ENCODE measurements at places on chromosomes 1 and 21.
A peak's percentile ranks its signal among the peaks of the same experiment; 100 is the strongest.

- no peak for DNase-seq
Observed at GRCh38 chr1:208829595-208829994, 585.4 kb upstream of the PLXNA2 start.

DNA sequence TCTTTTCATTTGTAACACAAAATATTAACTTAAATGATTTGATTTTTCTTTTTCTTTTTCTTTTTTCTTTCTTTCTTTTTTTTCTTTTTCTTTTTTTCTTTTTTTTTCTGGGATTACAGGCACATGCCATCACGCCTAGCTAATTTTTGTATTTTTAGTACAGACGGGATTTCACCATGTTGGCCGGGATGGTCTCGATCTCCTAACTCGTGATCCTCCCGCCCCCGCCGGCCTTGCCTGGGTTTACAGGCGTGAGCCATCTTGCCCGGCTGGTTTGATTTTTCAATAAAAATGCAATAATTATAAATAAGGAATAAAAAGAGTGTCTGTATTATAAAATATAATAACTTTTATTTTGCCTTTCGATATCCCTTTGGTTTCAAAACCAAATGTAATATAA, 146.7 kb upstream of the RGS18 start:
- no peak for DNase-seq

DNA sequence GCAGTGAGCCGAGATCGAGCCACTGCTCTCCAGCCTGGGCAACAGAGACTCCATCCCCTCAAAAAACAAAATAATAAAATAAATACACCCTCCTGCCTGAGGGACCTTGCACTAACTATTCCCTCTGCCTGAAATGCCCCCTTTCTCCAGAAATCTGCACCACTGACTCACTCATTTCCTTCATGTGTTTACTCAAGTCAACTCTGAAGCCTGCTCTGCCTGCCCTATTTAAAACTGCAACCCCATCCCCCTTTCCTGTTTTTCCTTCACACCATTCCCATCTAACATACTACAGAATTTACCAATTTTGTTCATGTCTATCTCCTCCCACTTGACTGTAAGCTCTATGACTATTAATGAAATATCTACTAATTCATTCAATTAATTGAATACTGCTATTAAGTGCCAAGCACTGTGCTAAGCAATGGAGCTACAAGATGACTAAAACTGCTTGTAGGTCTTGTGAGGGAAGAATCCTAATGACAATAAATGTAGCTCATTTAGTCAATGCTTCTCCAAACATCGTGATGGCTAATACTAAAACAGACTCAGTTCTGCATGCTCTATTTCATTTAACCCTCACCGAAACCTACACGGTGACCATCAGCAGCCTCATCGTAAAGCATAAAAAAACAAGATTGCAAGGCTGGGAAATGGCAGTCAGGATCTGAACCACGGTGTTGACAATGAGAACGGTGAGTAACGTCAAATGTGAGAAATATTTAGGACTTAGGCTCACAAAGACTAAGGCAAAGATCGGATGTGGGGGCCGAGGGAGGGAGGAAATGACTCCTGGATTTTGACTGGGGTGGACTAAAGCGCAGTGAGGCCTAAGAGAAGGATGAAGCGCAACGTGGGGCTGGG, 749 bp upstream of the TMEM39B start:
- DNase-seq: no peak

DNA sequence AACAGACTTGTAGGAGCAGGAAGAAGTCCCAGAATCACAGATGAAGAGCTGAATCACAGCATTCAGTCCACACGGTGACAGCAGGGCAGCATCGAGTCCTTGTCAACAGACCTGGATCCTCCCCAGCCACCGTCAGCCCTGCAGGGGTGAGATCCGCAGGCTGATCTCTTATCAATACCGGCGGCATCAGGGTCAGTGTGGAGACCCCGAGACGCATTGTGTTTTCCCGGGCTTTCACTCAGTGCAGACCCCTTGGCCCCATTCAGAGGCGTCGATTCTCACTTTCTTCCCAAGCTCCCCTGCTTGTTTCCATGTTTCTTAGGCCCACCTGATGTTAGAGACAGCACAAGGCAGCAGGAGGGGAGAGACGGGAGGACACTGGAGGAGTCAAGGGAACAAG, 609.6 kb downstream of the PTPRU start:
- DNase-seq: no peak

DNA sequence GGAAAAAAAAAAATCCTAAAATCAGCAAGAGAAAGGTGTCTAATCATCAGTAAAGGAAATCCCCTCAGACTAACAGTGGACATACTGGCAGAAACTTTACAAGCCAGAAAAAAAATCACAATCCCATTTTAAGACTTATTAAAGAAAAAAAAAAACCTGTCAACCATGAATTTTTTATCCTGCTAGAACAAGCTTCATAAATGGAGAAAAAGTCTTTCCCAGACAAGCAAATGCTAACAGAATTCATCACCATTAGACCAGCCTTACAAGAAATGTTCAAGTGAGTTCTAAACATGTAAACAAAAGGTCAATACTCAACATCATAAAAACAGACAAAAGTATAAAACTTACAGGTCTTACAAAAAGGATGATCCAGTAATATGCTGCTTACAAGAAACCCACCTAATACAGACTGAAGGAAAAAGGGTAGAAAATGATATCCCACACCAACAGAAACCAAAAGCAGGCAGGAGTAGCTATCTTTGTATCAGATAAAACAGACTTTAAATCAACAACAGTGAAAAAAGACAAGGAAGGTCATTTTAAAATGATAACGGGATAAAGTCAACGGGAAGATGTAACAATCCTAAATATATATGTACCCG, 129.6 kb downstream of the EVI5 start:
- DNase-seq: no peak

DNA sequence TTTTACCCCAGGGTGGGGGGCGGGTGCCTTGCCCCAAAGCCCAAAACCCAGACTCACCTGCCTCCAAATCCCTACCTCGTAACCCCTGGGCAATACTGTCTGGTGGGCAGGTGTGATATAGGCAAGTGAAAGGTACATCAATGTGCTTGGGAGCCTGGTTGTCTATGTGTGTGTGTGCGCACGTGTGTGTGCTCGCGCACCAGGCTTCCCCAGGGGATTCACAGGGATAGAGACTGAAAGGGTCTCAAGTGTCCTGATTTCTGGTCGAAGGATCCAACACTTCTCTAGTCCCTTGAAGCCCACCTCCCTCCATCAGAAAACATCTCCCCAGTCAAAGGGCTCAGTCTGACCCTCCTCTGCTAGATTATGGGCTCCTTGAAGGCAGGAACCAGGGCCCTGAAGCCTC, 28.9 kb upstream of the EPB41 start:
- no peak for DNase-seq

DNA sequence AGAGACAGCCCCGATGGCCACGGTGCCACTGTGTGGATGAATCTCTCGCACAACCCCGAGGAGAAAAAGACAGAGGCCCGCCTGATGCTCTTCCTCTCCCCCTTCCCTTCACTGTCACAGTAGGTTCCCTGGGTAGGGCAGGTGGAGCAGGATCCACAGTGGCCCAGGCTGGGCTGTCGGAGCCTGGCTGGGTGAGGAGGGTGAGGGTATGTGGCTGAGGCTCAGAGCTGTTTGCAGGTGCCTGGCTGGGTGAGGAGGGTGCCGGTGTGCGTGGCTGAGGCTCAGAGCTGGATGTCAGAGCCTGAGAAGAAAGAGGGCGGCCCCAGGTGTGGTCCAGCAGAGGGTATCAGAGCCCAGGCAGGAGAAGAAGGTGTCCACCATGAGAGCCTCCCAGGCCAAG, 2.7 kb downstream of the CFAP74 start:
- peak; percentile 50 for DNase-seq

- no peak for DNase-seq
Observed at GRCh38 chr1:61056573-61057439, 25.6 kb upstream of the NFIA start.

DNA sequence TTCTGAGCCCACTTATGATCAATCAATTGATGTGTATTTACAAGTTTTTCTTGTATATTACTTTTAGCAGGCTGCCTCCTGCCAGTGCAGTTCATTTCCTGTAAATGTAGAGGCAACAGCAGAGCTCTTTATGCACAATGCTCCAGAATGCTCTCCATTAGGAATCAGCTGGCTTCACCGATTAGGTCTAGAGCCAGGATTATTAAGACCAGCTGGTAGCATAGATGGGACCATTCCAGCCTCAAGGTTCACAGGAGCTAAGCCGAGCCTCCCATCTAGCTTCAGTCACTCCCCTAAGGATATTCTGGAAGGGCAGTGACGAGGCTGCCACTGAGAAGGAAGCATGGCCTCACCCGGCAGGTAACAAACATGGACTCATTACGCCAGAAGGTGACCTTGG, 36.8 kb downstream of the DHRS3 start:
- no peak for DNase-seq

DNA sequence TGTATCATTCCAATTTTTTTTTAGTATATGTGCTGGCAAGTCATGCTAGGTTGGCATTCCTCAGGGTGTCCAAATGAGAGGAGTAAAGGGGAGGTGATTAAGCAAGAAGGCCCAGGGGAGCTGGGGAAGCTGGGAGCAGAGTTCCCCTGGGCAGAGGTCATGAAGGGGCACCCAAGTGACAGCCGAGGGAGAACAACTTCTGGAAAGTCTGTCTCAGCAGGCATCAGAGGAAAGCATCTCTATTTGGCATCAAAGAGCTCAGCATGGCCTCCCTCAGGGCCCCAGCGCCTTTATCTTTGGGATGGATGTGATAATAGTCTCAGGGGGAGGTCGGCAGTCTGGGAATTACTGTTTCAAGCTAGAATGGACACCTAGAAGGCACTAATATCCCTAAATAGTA, 5.0 kb upstream of the ENO1 start:
- DNase-seq: no peak

GRCh38 chr1:67611846-67612245, 73.2 kb upstream of the GADD45A start:
- DNase-seq: no peak

- no peak for DNase-seq
Observed at GRCh38 chr1:116345843-116346242, 27.2 kb upstream of the ATP1A1 start.

- no peak for DNase-seq
Observed at GRCh38 chr1:223738465-223739365, 26.4 kb downstream of the CAPN2 start.

- no peak for DNase-seq
Observed at GRCh38 chr1:53393325-53393792, 65.5 kb upstream of the LRP8 start.

GRCh38 chr1:229158341-229158921, 112.5 kb upstream of the RAB4A start:
- no peak for DNase-seq

DNA sequence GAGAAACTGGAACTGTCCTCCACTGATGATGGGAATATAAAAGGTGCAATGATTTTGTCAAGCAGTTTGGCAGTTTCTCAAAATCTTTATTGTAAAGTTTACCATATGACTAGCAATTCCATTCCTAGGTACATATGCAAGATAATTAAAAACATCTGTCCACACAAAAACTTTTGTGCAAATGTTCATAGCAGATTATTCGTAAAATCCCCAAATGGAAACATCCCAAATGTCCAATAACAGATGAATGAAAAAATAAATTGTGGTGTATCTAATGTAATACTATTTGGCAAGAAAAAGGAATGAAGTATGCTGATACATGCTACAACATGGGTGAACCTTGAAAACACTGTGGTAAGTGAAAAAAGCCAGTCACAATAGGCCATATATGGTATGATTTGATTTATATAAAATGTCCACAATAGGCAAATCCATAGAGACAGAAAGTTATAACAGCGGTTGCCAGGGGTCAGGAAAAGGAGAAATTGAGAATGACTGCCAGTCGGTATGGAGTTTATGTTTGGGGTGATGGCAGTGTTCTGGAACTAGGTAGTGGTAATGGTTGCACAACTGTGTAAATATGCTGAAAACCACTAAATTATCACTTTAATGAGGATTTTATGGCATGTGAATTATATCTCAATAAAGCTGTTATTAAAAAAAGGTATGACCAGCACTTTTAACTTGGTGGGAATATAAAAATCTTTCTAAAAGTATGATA, 81.7 kb upstream of the BEND5 start:
- no peak for DNase-seq

GRCh38 chr21:34004974-34005373, 68.4 kb upstream of the MRPS6 start:
- no peak for DNase-seq

GRCh38 chr1:40977716-40978115, 1.8 kb upstream of the CTPS1 start:
- no peak for DNase-seq

GRCh38 chr1:53918343-53918742, 24.4 kb downstream of the DIO1 start:
- no peak for DNase-seq

DNA sequence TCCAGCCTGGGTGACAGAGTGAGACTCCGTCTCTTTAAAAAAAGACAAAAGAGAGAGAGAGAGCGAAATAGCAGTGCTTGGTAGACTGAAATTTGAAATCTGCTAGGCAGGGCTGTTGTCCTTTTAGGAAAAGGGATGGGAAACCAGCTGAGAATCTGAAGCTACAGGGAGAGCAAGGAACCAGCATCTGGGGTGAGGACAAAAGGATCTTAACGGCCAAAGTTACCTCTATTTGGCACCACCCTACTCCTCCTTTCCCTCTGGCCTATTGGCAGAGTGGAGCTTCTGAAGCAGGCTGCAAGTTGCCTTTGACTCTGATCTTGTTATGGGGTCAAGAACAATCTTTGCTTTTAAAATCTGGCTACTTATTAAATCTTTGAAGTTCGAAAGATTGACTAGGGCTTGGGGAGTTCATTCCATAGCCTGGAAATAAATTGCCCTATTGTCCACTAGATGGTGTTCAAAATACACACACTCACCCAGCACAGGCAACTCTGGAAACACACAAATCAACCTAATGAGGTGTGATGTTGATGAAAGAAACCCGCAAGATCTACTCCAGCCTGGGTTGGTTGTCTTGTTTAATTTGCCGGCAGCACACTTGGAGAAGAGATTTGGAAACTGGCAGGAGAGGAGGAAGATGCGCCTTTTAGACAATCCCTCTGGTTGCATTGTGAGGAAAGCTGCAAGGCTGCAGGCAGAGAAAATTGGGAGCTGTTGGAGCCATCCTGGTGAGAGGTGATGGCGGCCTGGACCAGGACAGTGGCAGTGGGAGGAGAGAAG, 16.5 kb upstream of the PARP1 start:
- no peak for DNase-seq

- DNase-seq: no peak
Observed at GRCh38 chr1:44860891-44861425, 17.9 kb upstream of the PTCH2 start.

- no peak for DNase-seq
Observed at GRCh38 chr1:61079296-61079897, 3.0 kb upstream of the NFIA start.

DNA sequence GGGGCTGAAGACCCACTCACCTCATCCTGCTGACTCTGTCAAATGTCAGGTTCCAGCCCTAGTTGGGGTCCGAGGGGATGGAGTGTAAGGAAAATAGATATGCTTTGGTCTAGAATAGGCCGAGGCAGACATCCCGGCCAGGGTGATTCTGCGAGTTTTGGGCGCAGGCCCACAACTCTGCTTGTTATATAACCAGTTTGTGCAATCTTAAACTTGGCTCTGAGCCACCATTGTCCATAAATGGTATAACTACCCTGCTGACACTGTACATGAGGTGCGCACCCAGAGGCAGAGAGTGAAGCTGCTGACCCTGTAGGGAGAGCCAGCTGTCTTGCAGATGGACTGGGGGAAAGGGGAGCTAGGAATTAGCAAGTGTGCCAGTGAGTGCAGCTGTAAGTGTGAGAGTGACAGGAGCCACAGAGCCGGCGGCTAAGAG, 1388.8 kb downstream of the AMY1C start:
- DNase-seq: no peak

GRCh38 chr1:190476321-190476720, 1.3 kb downstream of the BRINP3 start:
- DNase-seq: no peak

Data from chondrocyte (in vitro differentiated cells).